GM12878 (cell line): ENCODE measurements at places on chromosomes 16 and 17. TPM values are rescaled to one million over a fixed set of nuclear protein-coding genes. Genes with fewer than 3 reads are reported as not detected.

CTRB1 gene
- total RNA-seq, result 4.4 and 6.2 TPM in 2 replicates

- DNase-seq, result no peak
- no peaks in the 10 kb centered on the region for H3K36me3 ChIP-seq
- no peak overlapping the region for H3K4me3 ChIP-seq
- H3K27ac ChIP-seq, result no peak overlapping the region
These were observed 107.1 kb downstream of the USP22 start for GRCh38 chr17:20935740-20936139.

- no peaks in the 10 kb centered on the region for H3K27me3 ChIP-seq
- no peaks in the 10 kb centered on the region; the same call in 1 of the 2 replicates for H3K4me1 ChIP-seq
- H3K4me3 ChIP-seq, result no peak overlapping the region
- no peak for DNase-seq
- H3K36me3 ChIP-seq, result peaks cover 27% of the 10 kb centered on the region
These were observed 5.6 kb downstream of the MRPL27 start for GRCh38 chr17:50367401-50367800.

HSF4 gene
- total RNA-seq, result 5.0 and 5.5 TPM in 2 replicates
